ENCODE measurements at places on chromosomes 1 and 21. TPM values are rescaled to one million over a fixed set of nuclear protein-coding genes. Genes with fewer than 3 reads are reported as not detected.
A peak's percentile ranks its signal among the peaks of the same experiment; 100 is the strongest.

DNA sequence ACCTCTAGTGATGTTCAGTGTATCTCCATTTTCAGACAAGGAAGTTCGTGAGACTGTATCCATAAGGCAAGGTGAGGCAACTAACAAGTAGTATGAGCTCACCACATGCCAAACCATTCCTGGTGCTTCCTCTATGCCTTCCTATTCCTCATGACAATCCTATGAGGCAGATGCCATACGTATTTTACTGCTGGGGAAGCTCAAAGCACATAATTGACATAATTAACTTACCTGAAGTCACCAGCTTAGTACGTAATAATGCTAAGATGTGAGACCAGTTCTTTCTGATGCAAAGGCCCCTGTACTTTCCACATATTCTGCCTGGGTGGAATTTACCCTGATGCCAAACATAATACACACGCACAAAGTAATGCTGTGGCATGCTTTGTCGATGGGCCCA lies 83.6 kb upstream of the NFIA start:
- DNase-seq, result no peak

GRCh38 chr1:233105225-233105624 lies 154.8 kb downstream of the NTPCR start:
- DNase-seq, result no peak

DNA sequence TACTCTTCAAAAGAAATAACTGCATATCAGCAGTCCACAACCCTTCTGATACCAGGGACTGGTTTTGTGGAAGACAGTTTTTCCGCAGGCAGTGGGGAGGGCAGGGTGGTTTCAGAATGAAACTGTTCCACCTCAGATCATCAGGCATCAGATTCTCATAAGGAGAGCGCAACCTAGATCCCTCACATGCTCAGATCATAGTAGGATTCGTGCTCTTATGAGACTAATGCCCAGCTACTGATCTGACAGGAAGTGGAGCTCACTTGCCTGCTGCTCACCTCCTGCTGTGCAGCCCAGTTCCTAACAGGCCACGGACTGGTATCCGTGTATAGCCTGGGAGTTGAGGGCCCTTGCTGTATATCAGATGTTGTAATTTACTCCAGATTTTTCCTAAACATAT lies 11.5 kb downstream of the RO60 start:
- DNase-seq, result no peak

The RAB25 gene
- total RNA-seq, result not detected

- no peak for DNase-seq
Observed at GRCh38 chr1:219163401-219163954, 10.2 kb upstream of the LYPLAL1 start.

The FAM177B gene
- not detected for total RNA-seq

The GJB3 gene
- not detected for total RNA-seq

GRCh38 chr1:97210307-97210706 lies 488.7 kb downstream of the PTBP2 start:
- no peak for DNase-seq

- no peak for DNase-seq
Observed at GRCh38 chr1:13782634-13783360, 82.8 kb downstream of the PRDM2 start.

The RIPK4 gene
- total RNA-seq, result 3.0 TPM

DNA sequence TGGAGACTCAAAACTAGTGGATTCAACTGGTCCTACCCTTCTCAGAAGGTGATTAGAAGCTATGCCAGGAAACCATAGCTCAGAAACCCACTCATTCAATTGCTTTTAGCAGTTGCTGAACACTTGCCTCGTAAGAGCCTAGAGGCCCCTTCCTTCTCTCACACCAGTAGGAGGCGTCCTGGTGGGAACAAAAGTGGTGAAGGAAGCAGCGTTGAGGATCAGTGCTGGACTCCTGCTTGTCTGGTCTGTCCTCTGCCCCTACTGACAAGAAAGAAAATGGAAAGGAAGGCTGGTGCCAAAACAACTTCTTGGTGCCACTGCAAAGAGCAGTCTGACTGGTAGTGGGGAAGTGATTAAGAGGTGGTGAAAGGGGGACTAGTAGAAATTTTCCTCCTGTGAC lies 269.7 kb downstream of the LMO4 start:
- DNase-seq, result no peak

DNA sequence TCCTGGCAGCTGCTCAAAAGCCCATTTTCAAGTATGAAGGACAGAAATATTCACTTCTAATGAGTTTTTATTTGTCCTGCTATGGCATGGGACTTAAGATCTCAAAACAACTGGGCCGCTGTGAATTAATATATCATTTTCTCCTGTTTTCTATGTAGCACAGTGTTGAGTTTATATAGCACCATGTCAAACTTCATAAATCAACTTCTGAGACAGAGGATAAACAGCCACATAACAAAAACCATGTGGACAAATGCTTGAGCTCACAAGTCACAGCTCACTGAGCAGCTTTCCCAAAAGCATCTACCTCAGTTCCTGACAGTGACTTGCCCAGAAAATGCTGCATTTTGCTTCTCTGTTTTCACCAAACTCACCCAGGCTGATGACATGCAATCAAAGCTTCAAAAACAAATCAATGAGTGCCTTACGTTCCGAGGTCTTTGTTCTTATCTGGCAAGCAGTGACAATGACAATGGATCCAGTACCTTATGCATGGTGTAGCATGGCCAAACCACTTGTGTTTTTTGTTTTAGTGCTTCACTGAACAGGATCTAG lies 722.6 kb downstream of the LRRIQ3 start:
- DNase-seq, result no peak

The CD34 gene
- 115 TPM for total RNA-seq

DNA sequence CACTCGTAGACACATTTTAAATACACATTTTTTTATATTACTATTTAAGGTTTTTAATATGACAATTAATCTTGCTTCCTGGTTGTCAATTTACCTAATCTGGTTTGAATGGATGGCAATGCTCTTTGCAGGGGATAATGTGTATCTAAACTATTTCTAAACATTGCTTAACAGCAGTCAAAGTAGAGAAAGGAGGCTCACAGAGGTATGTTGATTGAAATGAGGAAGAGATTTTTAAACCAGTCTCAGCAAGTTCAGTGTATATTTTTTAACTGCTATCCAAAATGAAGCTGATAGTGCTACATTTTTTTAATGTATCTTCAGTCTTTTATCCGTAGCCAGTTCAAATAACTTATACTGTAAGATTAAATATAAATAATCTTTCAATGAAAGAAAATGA lies 17.4 kb downstream of the FMO1 start:
- DNase-seq, result no peak

DNA sequence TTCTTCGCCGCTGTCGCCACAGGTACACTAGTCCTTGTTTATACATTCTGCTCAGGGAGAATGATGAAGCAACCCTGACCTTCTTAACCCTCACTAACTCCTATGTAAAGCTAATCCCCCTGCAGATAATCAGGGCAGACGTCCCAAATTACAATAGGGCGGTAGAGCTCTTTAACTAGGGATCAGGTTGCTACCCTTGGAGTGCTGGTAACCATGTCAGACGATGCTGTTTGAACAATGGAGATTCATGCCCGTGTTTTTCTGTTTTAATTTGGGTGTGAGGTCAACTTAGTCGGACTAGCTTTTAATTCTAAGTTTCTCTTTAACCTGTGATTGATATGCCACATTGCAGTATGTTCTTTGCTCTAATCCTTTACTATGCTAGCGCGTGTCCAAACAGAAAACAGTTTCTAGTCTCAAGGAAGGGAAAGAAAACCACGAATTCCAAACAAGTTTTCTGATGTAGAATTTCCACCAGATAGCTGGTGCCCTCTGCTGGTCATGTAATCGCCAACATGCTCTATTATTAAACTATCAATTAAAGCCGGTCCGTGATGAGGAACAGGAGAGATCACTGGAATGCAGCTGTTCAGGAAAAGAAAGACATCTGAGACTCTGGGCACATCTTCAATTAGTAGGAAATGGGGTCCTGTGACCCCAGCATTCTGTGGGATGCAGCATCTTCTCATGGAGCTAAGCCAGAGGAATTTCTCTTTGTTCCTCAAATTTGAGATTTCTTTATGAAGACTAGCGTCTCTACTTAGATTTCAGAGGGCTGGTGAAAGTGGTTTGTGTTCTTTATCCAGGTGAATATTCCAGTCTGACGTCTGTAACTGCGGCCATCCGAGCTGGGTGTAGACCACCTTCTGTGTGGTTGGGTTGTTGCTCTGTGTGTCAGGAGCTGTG lies 18.3 kb upstream of the VAMP3 start:
- DNase-seq, result peak; percentile 73

DNA sequence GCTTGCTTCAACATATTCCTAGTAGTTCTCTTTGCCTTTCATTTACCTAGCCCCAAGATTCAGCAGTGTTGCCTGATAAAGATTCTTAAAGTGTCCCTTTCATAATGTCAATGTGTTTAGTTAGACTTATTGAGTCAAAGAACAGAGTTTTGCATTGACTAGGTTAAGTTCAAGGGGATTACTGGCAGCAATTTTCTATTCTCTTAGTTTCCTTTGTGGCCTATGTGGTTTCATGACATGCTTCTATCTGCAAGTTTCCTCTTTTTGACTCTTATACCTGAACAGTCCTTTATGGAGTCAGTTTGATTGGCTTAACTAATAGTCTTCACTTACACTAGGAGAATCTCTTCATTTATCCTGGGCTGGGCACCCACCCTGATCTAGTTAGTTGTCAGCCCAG lies 151.3 kb downstream of the ADGRL4 start:
- no peak for DNase-seq

GRCh38 chr21:44800971-44801467 lies 601 bp downstream of the UBE2G2 start:
- DNase-seq, result no peak

DNA sequence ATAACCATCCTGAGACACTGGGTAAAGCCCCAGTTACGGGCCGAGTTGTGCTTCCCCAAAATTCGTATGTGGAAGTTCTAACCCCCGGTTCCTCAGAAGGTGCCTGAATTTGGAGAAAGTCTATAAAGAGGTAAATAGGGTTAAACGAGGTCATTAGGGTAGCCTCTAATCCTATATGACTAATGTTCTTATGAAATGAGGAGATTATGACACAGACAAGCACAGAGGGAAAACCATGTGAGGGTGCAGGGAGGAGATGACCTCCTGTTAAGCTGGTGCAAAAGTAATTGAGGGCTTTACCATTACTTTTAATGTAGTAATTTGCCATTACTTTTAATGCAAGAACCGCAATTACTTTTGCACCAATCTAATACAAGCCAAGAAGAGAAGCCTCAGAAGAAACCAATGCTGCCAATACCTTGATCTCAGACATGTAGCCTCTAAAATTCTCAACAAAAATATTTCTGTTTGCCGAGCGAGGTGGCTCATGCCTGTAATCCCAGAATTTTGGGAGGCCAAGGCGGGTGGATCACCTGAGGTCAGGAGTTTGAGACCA lies 260.8 kb downstream of the GPATCH2 start:
- DNase-seq, result no peak

The NME7 gene
- 7.7 TPM for total RNA-seq

The FCRL2 gene
- not detected for total RNA-seq

The LEPR gene
- total RNA-seq, result 29.5 TPM

DNA sequence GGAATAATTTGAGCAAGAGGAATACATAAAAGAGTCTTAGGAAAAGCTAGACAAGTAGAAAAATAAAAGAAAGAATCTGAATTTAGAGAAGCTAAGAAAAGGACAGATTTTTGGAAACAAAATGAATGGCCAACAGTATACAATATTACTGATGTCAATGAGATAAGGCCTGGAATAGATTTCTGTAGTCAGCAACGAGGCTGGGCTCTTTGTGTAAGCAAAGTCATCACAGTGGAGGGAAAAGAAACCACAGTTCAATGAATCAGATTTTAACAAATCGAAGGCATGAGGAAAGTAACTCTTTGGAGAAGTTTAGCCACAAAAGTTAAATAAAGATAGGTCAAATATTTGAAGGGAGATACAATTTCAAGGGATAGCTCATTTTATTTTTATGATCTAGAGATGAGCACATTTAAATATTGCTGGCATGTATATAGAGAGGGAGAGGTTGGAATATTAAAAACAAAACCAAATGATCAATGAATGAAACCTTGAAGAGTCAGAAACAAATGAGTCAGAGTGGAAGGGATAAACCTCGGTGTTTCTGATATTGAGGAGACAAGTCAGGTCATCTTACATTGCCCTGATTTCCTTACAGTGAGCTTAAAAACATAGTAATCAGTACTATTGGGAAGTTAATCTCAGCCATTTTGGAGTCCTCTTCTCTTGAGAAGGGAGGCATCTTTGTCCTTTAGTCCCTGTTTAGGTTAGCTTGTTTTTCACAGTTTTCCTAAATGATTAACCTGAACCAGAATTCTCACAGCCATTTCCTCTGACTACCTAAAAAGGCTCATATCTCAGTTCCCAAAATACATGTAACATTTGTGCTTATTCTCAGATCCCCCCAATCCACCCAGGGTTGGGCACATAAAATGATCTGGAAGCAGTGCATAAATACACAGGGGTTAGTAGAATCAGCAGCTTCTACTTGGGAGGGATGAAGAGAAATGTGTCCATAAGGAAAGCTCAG lies 620.0 kb upstream of the B3GALT2 start:
- no peak for DNase-seq

DNA sequence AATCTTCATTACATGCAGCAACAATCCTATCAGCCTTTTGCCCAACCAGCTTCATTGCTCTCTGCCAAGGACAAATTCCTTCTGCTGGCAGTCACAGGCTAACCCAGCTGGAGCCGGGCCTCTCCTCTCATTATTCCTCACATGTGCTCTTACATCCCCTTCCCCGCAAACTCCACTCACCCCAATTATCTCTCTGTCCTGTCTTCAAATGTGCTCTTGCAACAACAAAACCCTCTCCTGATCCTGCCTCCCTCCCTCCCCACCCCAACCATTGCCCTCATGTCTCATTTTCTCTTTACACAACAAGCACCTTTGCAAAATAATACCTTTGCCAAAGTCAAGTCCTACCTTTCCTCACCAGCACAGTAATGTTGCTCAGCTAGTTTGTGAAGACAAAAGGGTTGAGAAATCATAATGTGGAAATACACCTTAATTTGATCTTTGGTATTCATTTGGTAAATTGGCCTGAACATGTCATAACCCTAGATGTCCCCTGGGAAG lies 36.0 kb upstream of the DHCR24 start:
- DNase-seq, result peak; percentile 31

GRCh38 chr1:162397039-162397448 lies 14.9 kb downstream of the SH2D1B start:
- DNase-seq, result no peak

- no peak for DNase-seq
Observed at GRCh38 chr1:93770640-93771039, 89.0 kb upstream of the BCAR3 start.

The LMOD1 gene
- total RNA-seq, result 36.2 TPM

The SLC6A17 gene
- total RNA-seq, result 0.13 TPM

DNA sequence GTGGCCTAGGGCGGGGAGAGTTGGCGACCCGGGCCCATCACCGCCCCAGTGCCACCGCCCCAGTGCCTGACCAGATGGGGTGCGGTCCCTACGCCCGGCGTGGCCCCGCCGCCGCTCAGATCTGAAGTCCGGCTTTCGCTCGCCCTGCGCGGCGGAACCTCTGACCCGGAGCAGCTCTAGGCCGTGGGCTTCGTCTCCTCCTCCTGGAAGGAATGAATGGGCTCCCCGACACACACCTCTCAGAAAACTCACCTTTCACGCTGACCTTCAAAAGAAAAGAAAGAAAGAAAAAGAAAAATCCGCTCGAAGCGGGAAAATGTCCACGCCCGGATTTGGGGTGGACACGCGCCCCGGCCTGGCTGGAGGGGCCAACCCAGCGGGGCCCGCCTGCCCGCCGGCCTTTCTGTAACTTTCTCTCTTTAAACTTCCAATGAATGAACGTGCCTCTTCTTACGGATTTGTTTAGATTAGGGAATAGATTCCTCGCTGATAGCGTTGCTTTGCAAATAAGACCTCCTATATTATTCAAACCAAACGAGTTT lies 5.4 kb upstream of the SIM2 start:
- no peak for DNase-seq

Data from left cardiac atrium (tissue), 4 donors.